ENCODE measurements at places on chromosomes 7 and 10.

GRCh38 chr10:30083934-30084333 lies 24.5 kb upstream of the JCAD start:
- no peak for DNase-seq

DNA sequence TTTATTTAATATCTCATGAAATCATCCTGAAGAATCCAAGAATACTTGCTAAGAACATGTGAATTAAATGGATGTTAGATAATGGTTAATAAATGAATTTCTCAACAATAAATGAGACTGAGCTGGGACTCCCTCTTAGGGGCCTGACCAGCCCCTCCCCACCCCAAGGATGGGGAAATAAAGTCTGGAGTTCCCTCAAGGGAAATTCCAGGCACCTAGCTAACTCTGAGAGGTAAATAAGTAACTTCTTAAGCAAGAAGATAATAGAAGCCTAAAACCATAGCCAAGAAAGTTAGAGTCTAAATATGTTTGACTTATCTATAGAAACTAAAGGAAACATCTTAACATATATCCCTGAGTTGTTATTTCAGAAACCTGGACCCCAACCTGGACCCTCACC lies 32.2 kb upstream of the PPP1R9A start:
- no peak for DNase-seq

DNA sequence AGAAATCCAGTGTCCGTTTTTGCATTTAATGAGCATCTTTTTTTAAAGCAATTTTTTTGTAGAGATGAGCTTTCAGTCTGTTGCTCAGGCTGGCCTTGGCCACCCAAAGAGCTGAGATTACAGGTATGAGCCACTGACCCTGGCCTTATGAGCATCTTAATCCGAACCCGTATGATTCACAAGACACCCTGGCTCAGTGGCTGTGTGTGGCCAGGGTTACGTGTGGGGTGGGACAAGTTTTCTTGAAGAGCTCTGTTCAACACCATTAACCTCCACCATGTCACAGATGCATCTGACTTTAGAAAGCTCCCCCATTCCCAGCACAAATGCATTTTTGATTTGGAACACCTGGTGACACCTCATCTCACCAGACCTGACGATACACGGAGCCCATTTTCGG lies 166.5 kb upstream of the PITRM1 start:
- DNase-seq = no peak

DNA sequence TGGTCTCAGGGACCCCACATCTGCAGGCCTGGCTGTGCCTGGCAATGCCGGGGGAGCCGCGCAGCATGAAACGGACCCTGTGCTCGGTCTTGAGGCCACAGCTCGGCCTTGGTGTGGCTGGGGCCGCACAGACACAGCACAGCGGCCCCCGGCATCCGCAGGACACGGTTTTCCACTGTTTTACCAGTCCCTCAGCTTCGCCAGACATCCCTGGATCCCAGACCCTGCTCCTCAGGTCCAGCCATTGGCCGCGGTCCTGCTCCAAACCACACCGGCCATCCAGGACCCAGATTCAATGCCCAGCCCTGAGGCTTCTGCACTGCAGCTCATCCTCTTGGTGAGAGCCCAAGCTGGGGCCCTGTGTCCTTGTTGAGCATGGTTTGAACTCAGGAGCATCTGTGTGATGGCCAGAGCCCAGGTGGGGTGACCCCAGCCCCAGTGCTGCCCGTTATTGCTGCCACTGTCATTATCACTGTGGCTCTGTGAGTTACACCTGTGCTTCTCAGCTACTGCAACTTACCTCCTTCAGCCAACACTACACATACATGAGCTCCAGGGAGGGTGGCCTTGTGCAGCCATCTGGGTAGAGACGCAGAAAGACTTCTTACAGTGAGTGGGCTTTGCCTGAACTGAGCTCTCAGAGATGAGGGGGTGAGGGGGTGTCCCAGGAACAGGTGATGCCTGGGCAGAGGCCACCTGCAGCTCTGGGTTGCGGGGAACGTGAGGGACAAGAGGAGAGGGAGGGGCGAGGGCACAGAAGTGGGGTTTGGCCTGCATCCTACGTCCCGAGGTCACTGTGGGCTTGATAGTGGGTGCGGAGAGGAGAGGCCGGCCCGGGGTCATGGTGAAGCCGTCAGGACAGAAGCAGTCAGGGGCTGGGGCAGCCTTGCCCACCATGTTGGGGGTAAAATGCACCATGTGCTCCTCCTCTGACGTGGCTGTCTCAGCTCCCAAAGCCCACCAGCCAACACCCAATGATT lies 567.6 kb downstream of the PTPRN2 start:
- no peak for DNase-seq

- no peak for DNase-seq
Measured at GRCh38 chr10:114607358-114607998, 50.6 kb downstream of the ABLIM1 start.

DNA sequence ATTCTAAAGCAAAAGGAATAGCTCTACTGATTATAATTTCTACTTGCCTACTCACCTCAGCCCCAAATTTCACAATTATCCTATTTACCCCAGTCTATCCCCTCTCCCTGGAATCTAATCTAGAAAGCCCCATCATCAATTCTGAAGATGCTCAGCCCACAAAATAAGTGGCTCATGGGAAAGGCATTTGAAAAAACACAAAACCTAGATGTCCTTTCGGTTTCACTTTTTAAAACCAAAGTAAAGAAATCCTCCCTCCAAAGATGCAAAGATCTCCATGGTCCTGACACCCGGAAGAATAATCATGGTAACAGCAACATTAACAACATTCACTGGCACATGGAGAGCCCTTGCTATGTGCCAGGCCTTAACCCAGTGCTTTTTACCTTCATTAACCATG lies 224.8 kb downstream of the FGFR2 start:
- no peak for DNase-seq

GRCh38 chr7:43645699-43646226 lies 62.9 kb downstream of the STK17A start:
- DNase-seq = no peak

GRCh38 chr10:106997721-106998120 lies 166.8 kb downstream of the SORCS1 start:
- no peak for DNase-seq

GRCh38 chr7:2433713-2434550 lies 30.5 kb downstream of the CHST12 start:
- DNase-seq = no peak

GRCh38 chr10:100879741-100880360 lies 32.9 kb upstream of the SLF2 start:
- DNase-seq = no peak

GRCh38 chr7:133290676-133291333 lies 37.9 kb downstream of the EXOC4 start:
- no peak for DNase-seq

DNA sequence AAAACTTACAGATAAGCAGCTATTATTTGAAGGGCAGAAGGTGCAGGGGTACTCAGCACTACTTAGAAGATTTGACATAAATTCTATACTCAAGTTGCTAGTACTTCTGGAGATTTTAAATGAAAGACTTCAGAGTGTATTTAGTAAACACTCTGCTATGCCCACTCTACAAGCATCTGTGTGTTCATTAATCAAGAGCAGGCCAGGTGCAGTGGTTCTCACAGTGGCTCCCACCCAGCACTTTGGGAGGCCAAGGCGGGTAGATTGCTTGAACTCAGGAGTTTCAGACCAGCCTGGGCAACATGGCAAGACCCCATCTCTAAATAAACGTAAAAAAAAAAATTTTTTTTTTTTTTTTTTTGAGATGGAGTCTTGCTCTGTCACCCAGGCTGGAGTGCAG lies 38.9 kb upstream of the TOMM7 start:
- no peak for DNase-seq

Measured in stimulated activated CD8-positive, alpha-beta memory T cell treated with anti-CD3 and anti-CD28 coated beads, Interleukin-4, amount 100 ng/mL, for 4 hours (primary cell).